IPS DF 6.9 (cell line): ENCODE measurements at places on chromosomes 2 and 18.

GRCh38 chr2:3631161-3631850, 26.7 kb upstream of the ALLC start:
- no peak for DNase-seq
- H3K27ac ChIP-seq, result no peak overlapping the region
- no peaks in the 10 kb centered on the region for H3K27me3 ChIP-seq
- H3K36me3 ChIP-seq, result no peaks in the 10 kb centered on the region
- H3K4me3 ChIP-seq, result no peak overlapping the region

DNA sequence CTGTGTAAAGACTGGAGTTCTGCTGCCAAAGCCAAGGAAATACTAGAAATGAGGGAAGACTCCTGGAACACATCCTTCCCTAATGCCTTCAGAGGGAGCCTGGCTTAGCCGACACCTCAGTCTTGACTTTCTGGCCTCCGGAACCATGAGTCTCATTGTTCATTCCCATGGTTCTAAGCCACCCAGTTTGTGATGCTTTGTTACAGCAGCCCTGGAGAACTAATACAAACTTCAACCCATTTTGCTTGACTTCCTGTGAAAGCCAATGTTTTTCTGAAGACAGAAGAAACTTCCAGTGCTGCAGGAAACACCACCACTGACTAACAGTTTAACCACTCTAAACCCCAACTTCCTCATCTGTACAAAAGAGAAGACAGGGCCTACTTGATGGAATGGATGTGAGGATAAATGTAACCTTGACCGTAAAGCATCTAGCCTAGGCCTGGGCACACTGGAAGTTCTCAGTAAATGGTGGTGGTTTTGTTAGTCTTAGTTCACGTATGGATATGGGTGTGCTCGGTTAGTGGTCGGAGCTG, 85.9 kb upstream of the RFX8 start:
- DNase-seq, result no peak
- H3K4me1 ChIP-seq, result no peaks in the 10 kb centered on the region
- no peaks in the 10 kb centered on the region for H3K27me3 ChIP-seq

DNA sequence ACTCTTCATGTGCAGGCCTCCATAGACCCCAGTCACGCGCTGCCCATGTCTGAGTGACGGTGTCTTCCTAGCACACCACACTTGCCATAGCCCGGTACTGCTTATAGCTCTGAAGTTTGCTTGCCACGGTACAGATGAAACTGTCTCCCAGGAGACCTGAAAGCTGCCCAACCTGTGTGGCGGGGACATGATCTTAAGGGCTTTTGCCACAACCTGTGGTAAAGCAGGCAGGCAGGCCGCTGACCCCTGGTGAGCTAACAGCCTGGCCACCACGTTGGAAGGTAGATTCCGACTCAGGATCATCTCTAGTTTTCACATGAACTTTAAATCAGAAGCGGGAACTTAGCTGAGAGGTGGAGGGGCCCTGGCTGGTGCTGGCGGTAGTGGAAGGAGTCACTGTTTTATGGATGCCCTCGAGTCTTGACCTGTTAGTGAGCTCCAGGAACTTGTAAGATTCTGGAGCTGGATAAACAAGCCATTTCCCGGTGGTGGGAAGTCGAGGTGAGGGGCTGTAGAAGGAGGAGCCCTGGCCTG, 153.3 kb downstream of the ZNF236 start:
- H3K4me3 ChIP-seq, result no peak overlapping the region
- H3K36me3 ChIP-seq, result no peaks in the 10 kb centered on the region
- DNase-seq, result no peak
- peaks cover 2% of the 10 kb centered on the region for H3K4me1 ChIP-seq
- no peak overlapping the region for H3K27ac ChIP-seq
- H3K27me3 ChIP-seq, result no peaks in the 10 kb centered on the region

GRCh38 chr2:107737756-107738155, 88.9 kb upstream of the RGPD4 start:
- H3K4me1 ChIP-seq, result no peaks in the 10 kb centered on the region
- H3K36me3 ChIP-seq, result no peaks in the 10 kb centered on the region

- DNase-seq, result no peak
- H3K27ac ChIP-seq, result no peak overlapping the region
- H3K4me1 ChIP-seq, result no peaks in the 10 kb centered on the region
- H3K27me3 ChIP-seq, result no peaks in the 10 kb centered on the region
- no peaks in the 10 kb centered on the region for H3K36me3 ChIP-seq
- H3K4me3 ChIP-seq, result no peak overlapping the region
Observed at GRCh38 chr18:53441761-53442414, 782.6 kb downstream of the MBD2 start.

- no peak for DNase-seq
- H3K27ac ChIP-seq, result no peak overlapping the region
- H3K4me1 ChIP-seq, result peaks cover 3% of the 10 kb centered on the region; the same call in 1 of the 2 replicates
- no peaks in the 10 kb centered on the region for H3K36me3 ChIP-seq
Observed at GRCh38 chr2:237725661-237726060, 72.9 kb upstream of the RBM44 start.

GRCh38 chr2:202479090-202479489, 103.0 kb downstream of the BMPR2 start:
- H3K4me1 ChIP-seq, result no peaks in the 10 kb centered on the region
- H3K36me3 ChIP-seq, result no peaks in the 10 kb centered on the region
- H3K4me3 ChIP-seq, result no peak overlapping the region
- no peak overlapping the region for H3K27ac ChIP-seq
- no peaks in the 10 kb centered on the region for H3K27me3 ChIP-seq

- H3K27me3 ChIP-seq, result no peaks in the 10 kb centered on the region
- H3K36me3 ChIP-seq, result no peaks in the 10 kb centered on the region
- H3K27ac ChIP-seq, result no peak overlapping the region
- peak; percentile 29 for DNase-seq
- 0 out of 2 replicates have a peak, but pooled peaks cover 3% of the 10 kb centered on the region for H3K4me1 ChIP-seq
Observed at GRCh38 chr2:234257859-234258561, 207.5 kb downstream of the SPP2 start.

DNA sequence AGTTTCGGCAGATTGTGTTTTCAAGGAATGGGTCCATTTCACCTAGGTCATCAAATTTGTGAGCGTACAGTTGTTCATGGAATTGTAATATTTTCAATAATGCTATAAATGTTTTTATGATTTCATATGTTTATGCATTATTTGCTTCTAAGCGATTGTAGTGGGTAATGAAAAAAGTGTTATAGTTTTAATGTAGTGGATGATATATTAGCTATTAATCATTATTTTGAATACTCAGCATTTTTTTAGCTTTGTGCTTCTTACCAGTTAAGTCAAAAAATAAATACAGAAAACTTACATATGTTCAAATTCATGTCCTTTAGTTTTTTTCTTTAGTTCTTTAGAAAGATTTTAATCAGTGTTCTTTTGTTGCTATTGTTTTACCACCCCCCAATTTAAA, 677.0 kb downstream of the STK39 start:
- H3K4me1 ChIP-seq, result no peaks in the 10 kb centered on the region
- H3K4me3 ChIP-seq, result no peak overlapping the region
- no peak for DNase-seq
- H3K36me3 ChIP-seq, result no peaks in the 10 kb centered on the region
- H3K27ac ChIP-seq, result no peak overlapping the region
- no peaks in the 10 kb centered on the region for H3K27me3 ChIP-seq

GRCh38 chr2:199775267-199775666, 75.7 kb downstream of the FTCDNL1 start:
- H3K4me3 ChIP-seq, result no peak overlapping the region
- H3K36me3 ChIP-seq, result no peaks in the 10 kb centered on the region
- no peaks in the 10 kb centered on the region for H3K27me3 ChIP-seq
- DNase-seq, result no peak
- H3K4me1 ChIP-seq, result no peaks in the 10 kb centered on the region

DNA sequence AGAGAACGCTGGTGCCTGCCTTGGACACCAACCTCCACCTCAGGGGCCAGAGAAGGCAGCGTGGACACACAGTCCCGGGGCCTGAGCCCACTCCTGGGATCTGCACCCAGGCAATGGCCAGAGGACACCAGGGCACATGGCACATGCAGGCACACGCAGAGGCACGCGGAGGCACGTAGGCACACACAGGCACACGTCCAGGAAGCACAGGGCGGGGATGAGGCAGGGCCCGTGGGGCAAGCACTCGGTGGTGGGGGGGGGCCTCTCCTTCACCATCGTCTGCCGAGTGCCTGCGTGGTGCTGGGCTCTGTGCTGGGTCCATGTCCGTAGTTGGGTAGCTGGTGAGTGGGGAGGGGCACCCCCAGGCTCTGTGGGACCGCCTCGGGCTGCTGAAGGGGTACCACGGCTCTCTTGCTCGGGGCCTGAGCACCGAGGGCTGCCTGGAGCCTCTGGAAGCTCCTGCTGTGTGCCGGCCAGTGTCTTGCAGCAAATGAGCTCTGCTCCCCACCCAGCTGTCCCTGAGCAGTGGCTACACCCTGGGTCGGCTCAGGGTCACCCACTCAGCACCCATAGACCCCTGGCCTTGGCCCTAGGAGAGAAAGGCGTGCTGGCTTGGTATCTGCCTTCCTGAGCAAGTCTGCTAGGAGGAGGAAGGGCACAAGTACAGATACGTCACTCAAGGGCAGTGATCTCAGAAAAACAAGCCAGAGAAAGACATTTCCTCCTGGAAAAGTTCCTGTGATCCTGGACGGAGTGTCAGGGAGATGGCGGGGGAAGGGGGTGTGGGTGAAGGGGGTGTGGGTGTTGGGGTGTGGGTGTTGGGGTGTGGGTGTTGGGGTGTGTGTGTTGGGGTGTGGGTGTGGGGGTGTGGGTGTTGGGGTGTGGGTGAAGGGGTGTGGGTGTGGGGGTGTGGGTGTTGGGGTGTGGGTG, 26.4 kb downstream of the RTP5 start:
- no peak overlapping the region for H3K27ac ChIP-seq
- H3K4me3 ChIP-seq, result no peak overlapping the region
- 0 out of 2 replicates have a peak, but pooled peaks cover 2% of the 10 kb centered on the region for H3K4me1 ChIP-seq
- DNase-seq, result no peak

- no peak for DNase-seq
- no peak overlapping the region for H3K4me3 ChIP-seq
- no peaks in the 10 kb centered on the region for H3K27me3 ChIP-seq
- H3K4me1 ChIP-seq, result no peaks in the 10 kb centered on the region
- no peaks in the 10 kb centered on the region for H3K36me3 ChIP-seq
Observed at GRCh38 chr2:65518751-65519150, 86.4 kb upstream of the SPRED2 start.

GRCh38 chr18:78510636-78511035, 469.0 kb upstream of the SALL3 start:
- H3K4me3 ChIP-seq, result no peak overlapping the region
- no peaks in the 10 kb centered on the region for H3K27me3 ChIP-seq
- no peak for DNase-seq

- no peak for DNase-seq
- no peak overlapping the region for H3K27ac ChIP-seq
- H3K27me3 ChIP-seq, result no peaks in the 10 kb centered on the region
- no peaks in the 10 kb centered on the region for H3K4me1 ChIP-seq
- no peak overlapping the region for H3K4me3 ChIP-seq
Observed at GRCh38 chr2:71637736-71638135, 184.4 kb downstream of the DYSF start.

GRCh38 chr2:159003555-159003954, 35.1 kb downstream of the TANC1 start:
- DNase-seq, result no peak
- H3K27ac ChIP-seq, result no peak overlapping the region
- H3K4me3 ChIP-seq, result no peak overlapping the region
- no peaks in the 10 kb centered on the region for H3K27me3 ChIP-seq

- no peak for DNase-seq
- no peak overlapping the region for H3K4me3 ChIP-seq
- no peaks in the 10 kb centered on the region for H3K27me3 ChIP-seq
- H3K36me3 ChIP-seq, result no peaks in the 10 kb centered on the region
- no peak overlapping the region for H3K27ac ChIP-seq
Observed at GRCh38 chr2:233084488-233084887, 24.3 kb downstream of the INPP5D start.

GRCh38 chr2:22329211-22330154, 1055.5 kb upstream of the KLHL29 start:
- no peaks in the 10 kb centered on the region for H3K4me1 ChIP-seq
- no peaks in the 10 kb centered on the region for H3K36me3 ChIP-seq
- no peak for DNase-seq
- H3K27me3 ChIP-seq, result no peaks in the 10 kb centered on the region
- no peak overlapping the region for H3K4me3 ChIP-seq

GRCh38 chr2:4357121-4357520, 653.7 kb downstream of the DCDC2C start:
- no peak for DNase-seq
- no peak overlapping the region for H3K4me3 ChIP-seq
- H3K4me1 ChIP-seq, result no peaks in the 10 kb centered on the region
- no peaks in the 10 kb centered on the region for H3K27me3 ChIP-seq

DNA sequence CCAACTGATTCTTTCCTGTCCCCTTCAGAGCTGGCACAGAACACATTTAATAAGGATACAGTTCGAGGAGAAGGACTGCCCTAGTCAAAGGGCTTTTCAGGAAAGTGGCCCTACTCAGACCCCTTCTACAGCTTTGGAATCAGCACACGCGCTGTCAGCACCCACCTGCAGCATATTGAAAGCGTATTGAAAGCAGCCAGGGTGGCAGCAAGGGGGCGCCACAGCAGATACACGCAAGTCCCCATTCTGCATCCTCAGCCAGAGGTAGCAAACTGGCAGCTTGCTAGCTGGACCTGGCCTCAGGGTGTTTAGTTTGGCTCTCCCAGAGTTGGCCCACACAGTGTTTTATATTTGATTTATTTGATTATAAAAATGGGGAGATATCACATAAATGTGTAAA, 101.0 kb upstream of the NT5C1B start:
- no peaks in the 10 kb centered on the region for H3K36me3 ChIP-seq
- H3K4me1 ChIP-seq, result no peaks in the 10 kb centered on the region
- H3K4me3 ChIP-seq, result no peak overlapping the region
- H3K27ac ChIP-seq, result no peak overlapping the region

- no peaks in the 10 kb centered on the region for H3K36me3 ChIP-seq
- no peak overlapping the region for H3K4me3 ChIP-seq
- DNase-seq, result no peak
- no peaks in the 10 kb centered on the region for H3K27me3 ChIP-seq
Observed at GRCh38 chr2:219430633-219431615, 3.7 kb upstream of the SPEG start.

GRCh38 chr2:74181739-74182138, 3.1 kb upstream of the MOB1A start:
- no peaks in the 10 kb centered on the region for H3K36me3 ChIP-seq
- no peak for DNase-seq
- no peak overlapping the region for H3K27ac ChIP-seq
- no peaks in the 10 kb centered on the region for H3K27me3 ChIP-seq
- no peak overlapping the region for H3K4me3 ChIP-seq
- no peaks in the 10 kb centered on the region for H3K4me1 ChIP-seq
